ENCODE measurements at places on chromosomes 7 and 10.

DNA sequence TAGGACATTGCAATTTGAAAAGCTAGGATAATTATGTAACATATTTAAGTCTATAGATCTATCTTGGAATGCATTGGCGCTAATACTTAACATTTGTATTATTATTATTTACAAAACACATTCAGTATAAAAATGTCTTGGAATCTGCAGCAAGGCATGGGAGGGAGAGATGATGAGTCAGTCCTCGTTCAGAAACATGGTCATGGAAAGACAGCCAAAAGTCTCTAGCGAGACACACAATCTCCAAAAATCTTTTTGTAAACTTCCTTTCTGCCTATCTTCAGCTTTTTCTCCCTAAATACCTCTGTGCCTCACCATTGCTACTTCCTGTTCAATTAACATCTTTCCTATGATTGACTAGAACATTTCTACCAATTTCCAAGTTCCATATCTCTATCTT lies 188.4 kb upstream of the CACNA2D1 start:
- DNase-seq, result no peak

DNA sequence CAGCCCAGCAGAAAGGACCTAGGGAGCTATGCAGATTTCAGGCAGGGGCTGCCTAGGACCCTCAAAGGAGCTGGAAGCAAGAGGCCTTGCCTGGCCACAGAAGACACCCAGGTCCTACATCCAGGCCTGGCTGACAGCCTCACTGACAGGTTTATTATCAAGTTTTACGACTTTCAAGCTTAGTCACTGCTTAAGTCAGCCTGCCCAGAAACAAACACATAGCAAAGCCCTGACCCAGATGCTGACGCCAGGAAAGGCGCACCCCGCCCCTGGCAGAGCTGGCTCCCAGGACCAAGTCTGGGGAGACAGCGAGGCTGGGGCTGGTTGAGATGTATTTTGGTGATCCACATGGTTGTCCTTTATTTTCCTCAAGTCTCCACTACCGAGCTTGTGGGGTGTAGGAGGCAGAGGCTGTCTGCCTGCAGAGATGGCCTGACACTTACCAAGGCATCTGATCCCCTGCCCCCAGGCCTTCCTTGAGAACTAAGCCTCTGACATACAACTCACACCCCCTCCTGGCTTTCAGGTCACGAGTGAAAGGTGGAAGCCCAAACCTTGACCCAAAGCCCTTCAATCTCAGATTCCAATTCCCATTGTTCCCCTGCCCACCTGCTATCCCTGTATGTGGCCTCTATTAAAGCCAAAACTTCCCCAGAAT lies 80.7 kb upstream of the EMX2 start:
- DNase-seq, result no peak

DNA sequence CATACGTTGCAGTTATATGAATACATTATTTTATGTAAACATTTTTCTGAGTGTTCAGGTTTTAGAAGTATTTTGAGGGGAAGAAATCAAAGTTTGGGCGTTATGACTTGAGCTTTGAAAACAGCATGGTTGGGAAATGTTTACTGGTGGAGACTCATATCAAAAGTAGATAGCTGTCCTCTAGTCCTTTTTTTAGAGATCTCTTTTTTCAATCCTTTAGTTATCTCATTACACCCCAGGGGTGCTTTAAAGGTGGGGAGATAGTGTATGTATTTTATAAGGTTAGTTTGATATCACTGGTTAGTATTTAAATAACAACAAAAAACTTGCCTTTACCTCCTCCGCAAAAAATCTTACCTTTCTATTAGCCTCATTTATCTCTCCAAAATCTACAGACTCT lies 2.3 kb downstream of the DMTF1 start:
- DNase-seq, result no peak

- no peak for DNase-seq
Measured at GRCh38 chr10:102718220-102718619, 3.8 kb downstream of the SFXN2 start.

DNA sequence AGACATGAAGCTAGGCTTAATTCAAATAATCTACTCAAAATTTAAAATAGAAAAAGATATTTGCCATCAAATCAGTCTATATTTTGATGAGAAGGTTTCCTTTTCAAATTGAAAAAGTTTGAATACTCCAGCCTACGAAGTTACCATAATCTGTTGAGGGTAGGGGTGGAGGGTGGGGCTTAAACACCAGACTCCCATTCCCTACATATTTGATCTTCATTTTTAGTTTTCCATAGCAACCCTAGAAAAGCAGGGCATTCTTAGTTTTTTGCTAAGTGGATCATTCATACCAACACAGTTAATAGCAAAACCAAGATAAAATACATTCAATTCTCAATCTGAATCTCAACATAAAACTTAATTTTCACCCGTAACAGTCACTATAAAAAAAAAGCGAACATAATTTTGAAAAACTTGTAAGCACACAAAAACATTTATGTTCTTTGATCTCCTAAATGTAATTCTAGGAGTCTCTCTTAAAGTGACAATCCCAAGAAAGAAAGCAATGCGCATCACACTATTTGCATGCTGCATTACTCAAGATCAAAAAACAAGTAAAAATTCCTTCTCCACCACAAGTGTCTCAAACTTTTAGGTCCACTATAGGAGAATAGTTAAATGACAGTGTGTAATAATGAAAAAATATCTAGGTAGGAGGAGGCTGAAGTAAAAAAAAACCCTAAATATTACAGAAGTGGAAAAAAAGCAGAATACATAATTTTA lies 30.8 kb downstream of the TMEM209 start:
- no peak for DNase-seq

DNA sequence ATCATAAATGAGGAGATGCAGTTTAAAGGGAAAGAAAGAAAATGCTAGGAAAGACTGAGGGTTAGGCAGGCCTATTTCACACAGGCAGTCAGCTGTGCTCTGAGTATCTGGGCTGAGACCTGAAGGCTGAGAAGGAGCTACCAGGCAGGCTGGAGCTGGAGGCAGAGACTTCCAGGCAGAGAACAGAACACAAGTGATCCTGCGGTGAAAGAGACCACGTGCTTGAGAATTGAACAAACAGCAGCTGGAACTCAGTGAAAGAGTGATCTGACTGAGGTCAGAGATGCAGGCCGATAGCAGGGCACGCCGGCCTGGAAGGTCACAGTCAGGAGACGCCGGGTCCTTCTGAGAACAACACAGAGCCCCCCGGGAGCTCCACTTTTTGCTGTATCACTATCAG lies 147.8 kb downstream of the ADAM12 start:
- DNase-seq, result no peak

- no peak for DNase-seq
Measured at GRCh38 chr7:3510101-3511020, 209.3 kb downstream of the SDK1 start.

GRCh38 chr10:33935350-33935749 lies 600.9 kb upstream of the NRP1 start:
- no peak for DNase-seq

DNA sequence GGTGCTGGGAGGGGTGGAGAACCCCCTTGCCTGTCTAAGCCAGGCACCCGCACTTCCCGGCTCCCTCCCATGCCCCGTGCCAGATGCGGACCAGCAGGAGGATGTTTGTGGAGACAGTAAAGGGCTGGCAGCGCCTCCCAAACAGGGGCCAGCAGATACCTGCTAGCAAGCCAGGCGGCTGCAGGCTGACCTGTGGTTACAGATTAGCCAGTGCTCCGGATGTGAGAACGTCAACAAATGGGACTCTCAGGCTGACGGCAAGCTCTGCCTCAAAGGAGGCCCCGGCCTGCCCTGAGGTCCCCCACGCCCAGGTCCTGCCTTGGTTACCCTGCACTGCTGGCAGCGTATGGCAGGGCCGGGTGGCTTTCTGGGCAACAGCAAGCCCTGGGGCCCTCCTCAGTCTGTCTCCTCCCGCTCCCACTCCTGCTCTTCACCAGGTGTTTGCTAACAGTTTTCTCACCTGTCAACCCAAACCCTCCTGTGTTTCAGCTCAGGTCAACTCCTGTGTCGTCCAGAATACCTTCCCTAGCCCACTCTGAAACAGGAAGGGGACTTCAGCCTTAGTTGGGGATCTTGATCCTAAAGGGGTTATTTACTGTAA lies 85.4 kb downstream of the NEURL1 start:
- DNase-seq, result no peak
